Activated T-helper 1 cell treated with anti-CD3 and anti-CD28 coated beads, Interleukin-12 subunit alpha, Interleukin-12 subunit beta, Interleukin-2, Interleukin-4 antibody, amounts not matched to agents 30 ng/mL and 10 ng/mL and 1 ng/mL, durations not matched to agents 14 hours and 24 hours and 36 hours (primary cell): ENCODE measurements at places on chromosomes 5 and 9. TPM values are rescaled to one million over a fixed set of nuclear protein-coding genes. Genes with fewer than 3 reads are reported as not detected.

- DNase-seq, result no peak
Observed at GRCh38 chr5:153520952-153521351, 30.5 kb downstream of the GRIA1 start.

- DNase-seq, result no peak
Observed at GRCh38 chr5:2410451-2410850, 341.0 kb downstream of the IRX2 start.

DNA sequence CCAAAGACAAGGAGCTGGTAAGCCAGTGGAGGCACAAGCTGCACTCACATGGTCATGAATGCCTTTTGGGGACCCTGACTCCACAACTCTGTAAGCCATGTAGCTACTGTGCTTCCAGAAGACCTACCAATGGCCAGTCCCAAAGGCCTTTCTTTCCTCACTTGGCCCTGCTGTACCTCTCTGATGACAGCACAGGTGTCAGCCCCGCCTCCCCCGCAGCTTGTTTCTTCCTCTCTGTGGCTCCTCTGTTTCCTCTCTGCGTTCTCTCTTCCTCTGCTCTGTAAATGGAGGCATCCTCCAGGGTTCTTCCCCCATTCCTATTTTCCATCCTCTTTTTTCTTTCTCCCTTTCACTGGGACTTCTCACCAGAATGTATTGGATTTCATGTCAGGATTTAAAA lies 26.7 kb downstream of the SH3TC2 start:
- DNase-seq, result no peak

DNA sequence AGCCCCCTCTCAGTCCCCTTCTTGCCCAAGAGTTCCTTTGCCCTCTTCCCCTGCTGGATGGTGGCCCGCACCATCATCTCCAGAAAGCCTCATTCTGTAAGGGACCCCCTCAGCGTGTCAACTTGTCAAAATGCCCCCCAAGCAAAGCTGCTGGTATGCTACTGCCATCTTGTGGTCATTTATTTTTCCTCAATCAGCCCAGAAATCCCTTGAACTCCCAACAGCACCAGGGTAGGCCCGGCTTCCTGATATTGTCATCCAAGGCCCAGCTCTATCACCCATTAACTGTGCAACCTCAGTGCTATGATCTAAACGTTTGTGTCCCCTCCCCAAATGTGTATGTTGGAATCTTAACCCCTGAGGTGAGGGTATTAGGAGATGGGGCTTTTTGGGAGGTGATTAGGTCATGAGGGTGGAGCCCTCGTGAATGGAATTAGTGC lies 53.2 kb upstream of the FBXW11 start:
- no peak for DNase-seq

Gene CXCL14
- not detected in 2 replicates for total RNA-seq

Gene CARTPT
- total RNA-seq, result not detected in 2 replicates

Gene PTGS1
- 0.54 and 0.61 TPM in 2 replicates for total RNA-seq

DNA sequence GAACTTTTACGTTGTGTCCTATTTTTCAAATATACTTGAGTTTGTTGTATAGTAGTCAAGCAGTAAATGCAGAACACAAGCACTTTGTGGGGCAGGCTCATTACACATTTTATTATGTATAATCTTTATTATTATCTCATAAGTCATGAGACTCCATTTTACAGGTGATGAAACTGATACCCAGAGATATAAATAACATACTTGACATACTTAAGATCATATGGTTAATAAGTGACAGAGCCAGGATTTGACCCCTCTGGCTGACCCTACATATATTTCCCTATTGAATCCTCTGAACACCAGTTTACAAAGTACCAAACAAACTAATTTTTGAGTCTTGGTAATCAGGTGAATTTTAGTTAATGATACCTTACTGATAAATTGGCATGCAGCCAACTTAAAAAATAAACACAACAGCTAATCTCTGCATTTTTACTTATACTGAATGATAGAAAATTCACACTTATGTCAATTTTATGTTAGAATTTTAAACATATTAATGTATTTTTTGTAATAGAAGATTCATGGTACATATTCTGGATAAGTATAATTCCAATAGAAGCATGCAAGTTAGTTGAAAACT lies 305.0 kb upstream of the MEF2C start:
- DNase-seq, result no peak

Gene SLCO6A1
- total RNA-seq, result not detected in 2 replicates

DNA sequence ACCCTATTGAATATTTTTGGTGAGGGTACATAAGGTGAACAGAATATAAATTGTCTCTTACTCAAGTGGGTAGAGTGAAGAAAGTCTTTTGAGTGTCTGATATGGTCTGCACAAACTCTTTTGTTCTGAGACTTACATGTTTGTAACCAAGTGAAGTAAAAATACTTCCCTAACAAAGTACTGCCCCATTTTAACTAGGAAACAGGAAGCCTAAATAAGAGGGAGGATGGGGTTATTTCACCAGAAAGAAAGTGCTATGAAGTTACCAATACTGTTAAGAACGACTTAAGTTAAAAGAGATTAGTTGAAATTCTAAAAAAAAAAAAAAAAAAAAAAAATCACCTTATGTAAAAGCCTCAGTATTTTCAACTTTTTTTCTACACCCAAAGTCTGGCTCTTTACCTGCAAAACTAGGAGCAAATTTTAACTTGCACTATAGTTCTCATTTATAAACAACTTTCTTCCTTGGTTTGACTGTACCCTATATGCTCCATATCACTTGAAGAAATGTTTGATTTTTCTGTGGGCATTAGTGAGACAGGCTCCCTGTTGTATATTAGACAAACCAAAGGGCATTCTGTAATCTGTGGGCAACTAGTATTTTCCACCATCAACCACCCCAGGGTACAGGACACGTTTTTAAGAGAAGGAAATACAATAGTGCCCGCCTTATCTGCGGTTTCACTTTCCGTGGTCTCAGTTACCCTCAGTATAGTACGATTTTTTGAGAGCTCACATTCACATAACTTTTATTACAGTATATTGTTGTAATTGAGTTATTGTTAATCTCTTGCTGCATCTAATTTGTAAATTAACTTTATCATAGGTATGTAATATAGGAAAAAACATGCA lies 127.7 kb downstream of the NR3C1 start:
- no peak for DNase-seq

DNA sequence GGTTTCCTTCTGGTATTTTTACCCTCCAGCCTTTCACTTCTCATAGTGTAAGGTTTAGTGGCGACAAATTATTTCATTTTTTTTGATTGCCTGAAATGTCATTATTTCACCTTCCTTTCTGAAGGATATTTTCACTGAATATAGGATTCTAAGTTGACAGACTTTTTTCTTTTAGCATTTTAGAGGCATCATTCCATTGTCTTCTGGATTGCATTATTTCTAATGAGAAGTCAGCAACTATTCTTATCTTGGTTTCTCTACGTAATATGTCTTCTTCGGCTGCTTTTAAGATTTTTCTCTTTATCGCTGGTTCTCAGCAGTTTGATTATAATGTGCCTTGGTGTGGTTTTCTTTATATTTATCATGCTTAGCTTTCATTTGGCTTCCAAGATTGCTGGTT lies 194.2 kb downstream of the GAPVD1 start:
- DNase-seq, result no peak

DNA sequence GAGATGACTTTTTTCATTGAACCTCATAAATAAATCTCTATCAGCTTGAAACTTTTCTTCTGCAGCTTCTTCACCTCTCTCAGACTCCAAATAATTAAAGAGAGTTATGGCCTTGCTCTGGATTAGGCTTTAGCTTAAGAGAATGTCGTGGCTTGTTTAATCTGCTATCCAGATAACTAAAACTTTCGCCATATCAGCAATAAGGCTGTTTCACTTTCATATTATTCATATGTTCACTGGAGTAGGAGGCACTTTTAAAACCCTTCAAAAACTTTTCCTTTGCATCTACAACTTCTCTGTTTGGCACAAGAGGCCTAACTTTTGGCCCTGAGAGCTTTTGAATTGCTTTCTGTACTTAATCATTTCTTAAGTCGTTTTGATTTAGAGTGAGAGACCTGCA lies 386.9 kb upstream of the FAM174A start:
- DNase-seq, result no peak

DNA sequence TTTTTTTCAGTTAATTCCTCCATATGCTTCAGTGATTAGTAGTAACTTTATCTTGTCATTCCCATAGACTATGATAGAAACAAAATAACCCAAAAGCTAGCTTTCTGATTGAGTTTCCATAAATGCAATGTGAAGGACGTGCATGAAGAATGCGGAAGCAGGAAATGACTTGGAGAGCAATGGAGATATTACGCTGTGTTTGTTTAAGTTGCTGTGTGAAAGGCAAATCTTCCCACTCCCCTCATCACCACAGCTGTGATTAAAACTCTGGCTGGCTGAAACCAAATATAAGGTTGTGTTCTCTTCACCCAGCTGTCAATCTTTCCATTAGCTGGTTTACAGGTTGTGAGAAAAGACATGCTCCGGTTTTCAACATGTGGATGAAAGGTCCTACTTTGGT lies 83.9 kb downstream of the NR2F1-AS1 start:
- DNase-seq, result no peak

Gene CYLC2
- not detected in 2 replicates for total RNA-seq

DNA sequence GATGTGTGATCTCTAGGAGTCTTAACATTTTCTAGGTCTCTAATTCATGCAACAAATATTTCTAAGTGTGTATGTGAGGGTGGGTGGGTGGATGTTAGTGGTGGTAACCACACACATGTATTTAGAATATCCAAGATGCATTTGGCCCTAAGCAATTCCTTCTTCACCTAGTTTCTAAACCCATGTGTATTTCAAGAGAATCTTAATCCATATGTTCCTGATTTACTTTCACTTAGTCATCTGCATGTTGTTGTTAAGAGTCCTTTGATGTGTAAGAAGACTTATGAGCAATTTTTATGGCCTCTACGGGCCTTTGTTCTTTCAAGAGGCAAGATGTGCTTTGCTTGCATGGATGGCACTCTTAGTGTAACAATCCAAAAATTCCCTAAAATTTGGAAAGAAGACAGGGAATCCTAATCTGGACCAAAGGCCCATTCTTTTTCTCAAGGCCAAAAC lies 282.6 kb downstream of the SPATA31D1 start:
- DNase-seq, result no peak

GRCh38 chr9:30258094-30258493 lies 2126.3 kb upstream of the ACO1 start:
- no peak for DNase-seq

Gene GRIN3A
- total RNA-seq, result not detected in 2 replicates

DNA sequence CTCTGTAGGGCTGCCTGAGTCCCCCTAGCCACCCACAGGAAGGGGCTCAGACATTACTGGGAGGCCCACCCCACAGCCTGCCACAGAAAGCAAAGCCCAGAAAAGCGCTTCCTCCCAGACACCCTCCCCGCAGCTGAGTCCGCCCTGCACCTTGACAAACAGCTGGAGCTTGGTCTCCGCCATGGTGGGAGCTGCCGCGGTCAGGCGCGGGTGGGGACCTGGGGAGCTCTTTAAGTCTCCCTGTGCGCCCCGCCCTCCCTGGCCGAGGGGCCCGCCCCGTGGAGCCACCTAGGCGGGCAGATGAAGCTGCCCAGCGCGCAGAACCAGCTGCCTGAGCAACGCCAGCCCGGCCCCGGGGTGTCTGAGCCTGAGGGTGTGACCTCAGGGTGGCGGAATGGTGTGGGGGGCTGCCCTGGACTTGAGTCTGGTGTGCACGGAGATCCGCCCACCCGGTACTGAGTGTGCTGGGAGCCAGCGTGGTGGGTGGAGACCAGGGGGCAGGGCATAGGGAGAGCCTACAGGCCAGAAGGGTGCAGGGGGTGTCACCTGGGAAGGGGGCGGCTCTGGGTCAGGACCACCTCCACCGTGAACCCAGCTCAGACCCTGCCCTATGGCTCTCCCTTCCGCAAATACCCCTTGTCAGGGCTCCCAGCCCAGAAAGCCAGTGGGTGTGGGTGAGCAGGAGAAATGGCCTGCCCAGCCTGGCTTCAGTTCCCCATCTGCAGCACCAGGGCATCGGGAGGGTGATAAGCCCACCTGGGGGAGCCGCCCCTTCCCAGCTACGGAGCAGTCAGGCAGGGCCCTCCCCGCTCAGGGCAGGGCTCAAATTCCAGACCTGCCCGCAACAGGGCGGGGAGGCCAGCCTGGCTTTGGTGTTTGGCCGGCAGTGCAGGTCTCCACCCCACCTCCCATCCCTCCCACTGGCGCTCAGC lies at the start of gene CLIC3:
Gene CLIC3, minus strand, starts transcription at position 208 of the 932 bp plus-strand sequence. Its CDS starts 25 bp downstream, at position 183.
- DNase-seq, result peak; percentile 20

DNA sequence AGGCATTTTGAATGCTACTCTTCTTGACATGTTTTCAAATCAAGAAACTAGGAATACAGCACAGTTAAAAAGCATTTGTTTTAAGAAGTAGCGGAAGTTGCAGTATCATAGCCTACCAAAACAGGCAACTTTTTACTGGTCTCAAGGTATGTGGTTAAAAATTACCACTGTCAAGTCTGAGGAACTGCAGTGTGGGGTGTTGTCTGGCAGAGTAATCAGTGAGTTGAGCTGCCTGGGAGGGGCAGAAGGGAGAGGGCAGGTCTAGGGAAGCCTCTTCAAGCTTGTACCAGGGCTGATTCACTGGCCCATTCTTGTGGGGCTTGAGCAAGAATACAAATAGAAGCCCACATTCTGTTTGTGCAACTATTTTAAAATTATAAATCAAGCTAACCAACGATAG lies 42.4 kb upstream of the SV2C start:
- no peak for DNase-seq

DNA sequence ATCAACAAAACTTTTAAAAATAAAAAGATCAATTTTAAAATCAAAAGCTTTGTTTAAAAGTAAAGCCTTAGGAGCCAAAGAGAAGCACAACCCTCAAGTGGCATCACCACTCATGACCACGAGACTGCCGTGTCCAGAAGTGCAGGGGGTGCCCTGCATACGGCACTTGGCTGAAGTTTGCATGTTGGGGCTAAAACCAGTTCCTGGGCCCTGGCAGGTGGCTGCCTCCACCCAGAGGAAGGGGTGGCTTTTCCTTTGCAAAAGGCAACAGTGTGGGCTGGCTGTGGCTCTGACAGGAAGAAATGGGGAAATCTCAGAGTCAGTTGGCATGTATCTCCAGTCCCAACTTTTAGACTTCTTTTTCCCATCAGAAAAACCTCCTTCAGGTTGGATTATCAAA lies 15.3 kb downstream of the TRMO start:
- DNase-seq, result no peak

- no peak for DNase-seq
Observed at GRCh38 chr5:2109566-2109965, 226.8 kb upstream of the IRX4 start.

GRCh38 chr5:170097934-170098333 lies 7.8 kb upstream of the FOXI1 start:
- no peak for DNase-seq

Gene CLIC3
- total RNA-seq, result not detected in 2 replicates

DNA sequence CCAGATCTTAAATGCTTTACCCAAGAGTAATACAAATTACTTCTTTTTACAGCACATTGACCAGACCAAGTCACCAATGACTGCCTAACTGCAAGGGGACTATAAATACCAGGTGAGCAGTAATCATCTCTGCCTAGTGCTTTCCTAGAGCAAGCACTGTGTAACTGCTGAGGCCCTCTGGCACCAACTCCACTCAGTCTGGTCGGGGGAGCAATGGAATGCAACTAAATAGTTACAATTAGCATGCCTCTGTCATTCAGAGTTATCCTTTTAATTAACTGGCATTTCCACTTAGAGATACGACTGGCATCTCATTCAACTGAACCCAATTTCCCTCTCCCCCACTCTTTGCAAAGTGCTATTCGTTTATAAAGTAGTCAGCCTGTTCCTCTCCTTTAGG lies 1309.1 kb upstream of the DMAC1 start:
- no peak for DNase-seq

- DNase-seq, result no peak
Observed at GRCh38 chr5:106730912-106731311, 939.8 kb downstream of the EFNA5 start.

- no peak for DNase-seq
Observed at GRCh38 chr9:114314881-114315722, 7.8 kb upstream of the ORM1 start.
